GM03348 (cell line): ENCODE measurements at places on chromosomes 12 and 14.
A peak's percentile ranks its signal among the peaks of the same experiment; 100 is the strongest.

- DNase-seq = no peak
Observed at GRCh38 chr14:28608443-28608842, 158.1 kb upstream of the FOXG1 start.

DNA sequence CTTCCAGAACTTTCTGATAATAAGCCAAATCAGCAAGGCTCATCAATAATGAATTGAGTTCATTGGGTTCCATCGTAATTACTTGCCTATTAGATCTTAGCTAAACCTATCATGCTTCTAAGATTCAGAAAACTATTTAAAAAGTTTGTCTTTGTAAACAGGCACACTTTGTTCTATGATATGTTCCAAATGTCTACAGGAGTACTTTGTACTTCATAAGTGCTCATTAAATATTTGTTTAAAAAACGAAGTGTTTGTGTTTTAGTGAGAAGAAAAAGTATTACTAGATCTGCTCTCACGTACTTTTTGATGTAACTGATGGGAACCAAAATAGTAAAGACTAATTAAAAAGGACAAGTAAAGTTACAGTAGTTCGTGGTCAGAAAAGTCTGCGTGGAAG, 172.8 kb upstream of the FLRT2 start:
- no peak for DNase-seq

DNA sequence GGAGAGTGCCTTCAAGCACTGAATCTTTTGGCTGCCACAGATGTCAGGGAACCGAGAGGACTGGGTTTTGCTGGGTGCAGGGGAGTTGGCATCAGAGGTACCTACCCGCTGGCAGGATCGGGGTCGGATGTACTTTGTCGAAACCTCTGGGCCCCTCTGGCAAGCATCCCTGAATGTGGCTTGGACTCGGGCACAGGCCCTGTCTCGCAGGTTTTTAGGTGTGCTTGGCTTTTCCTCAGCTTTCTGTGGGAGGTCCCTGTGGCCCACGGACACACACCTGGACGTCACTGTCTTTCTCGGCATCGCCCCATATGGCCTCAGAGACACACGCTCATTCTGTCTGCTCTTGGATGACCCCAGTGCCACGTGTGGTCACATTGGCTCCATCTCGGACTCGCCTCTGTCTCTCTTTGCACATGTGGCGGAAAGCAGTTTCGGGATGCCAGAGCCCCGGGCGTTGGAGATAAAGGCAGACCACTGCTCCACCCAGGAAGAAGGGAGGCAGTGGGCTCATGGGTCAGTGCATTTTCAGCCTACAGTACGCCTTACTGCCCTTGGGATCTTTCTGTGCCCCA, 769.6 kb upstream of the ALG10B start:
- DNase-seq = no peak

DNA sequence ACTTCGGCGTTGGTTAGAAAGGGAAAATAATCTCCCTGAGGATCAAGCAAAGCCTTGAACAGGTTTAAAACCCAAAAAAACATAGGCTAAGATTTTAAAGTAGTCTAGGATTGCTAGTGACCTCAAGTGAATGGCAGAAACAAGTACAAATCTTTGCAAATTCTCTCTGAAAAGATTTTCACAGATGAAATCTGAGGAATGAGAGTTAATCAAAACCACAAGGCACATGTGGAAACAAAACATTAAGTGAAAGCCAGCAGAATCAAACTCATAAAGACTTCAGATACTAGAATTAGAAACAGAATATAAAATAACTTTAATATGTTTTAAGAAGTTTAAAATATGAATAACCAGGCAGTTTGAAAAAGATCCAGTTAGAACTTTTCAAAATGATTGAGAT, 52.2 kb upstream of the CFL2 start:
- peak; percentile 44 for DNase-seq
